ENCODE measurements at places on chromosomes 1 and 21.

- DNase-seq: no peak
These were observed 10.2 kb downstream of the OSCP1 start for GRCh38 chr1:36440044-36440443.

GRCh38 chr1:100612540-100612939 lies 74.6 kb downstream of the GPR88 start:
- no peak for DNase-seq

- DNase-seq: no peak
These were observed 125.3 kb downstream of the GREM2 start for GRCh38 chr1:240486611-240487010.

- DNase-seq: no peak
These were observed 8.9 kb upstream of the ITLN2 start for GRCh38 chr1:160963521-160963920.

DNA sequence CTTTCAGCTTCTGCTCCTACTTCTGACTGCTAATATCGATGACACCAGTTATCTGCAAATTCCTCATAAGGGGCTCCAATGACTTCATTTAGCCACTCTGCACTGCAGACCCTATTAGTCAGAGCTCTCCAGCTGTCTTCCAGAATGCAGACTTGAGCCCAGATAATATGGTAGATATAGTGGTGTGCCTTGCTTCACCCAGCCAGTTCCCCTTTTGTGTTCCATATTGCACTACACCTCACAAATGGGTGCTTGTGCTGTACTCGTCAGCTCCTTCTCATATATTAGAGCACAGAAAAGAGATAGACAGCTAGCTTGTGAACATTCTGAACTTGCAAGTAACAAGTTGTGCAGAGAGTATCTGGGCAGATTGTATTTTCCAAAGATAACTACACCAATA lies 23.7 kb upstream of the COG2 start:
- DNase-seq: no peak

DNA sequence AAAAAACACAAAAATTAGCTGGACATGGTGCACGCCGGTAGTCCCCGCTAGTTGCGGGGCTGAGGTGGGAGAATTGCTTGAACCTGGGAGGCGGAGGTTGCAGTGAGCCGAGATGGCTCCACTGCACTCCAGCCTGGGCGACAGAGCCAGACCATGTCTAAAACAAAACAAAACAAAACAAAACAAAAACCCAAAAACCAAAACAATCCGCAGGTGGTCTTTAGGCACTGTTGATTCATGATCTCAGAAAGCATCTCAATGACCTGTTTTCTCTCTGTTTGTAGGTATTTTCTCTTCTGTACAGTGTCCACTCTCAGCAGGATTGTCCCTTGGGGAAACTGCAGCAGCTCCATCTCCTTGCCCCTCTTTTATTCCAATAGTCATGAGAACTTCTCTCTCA lies 74.9 kb upstream of the ADGRL2 start:
- DNase-seq: no peak

DNA sequence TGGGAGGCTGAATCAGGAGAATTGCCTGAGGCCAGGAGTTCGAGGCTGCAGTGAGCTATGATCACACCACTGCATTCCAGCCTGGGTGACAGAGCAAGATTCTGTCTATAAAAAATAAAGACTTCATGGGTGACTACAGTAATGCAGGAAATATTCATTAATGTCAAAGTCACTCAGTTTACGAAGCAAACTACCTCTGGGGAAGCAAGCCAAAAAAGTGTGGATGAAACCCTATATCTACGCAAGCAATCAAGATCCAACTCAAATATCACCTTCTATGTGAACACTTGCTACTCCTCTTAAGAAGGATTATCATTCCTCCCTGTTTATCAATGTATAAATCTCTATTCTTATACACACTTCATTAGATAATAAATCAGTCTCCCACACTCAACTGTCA lies 434.8 kb downstream of the SETD4 start:
- no peak for DNase-seq

GRCh38 chr1:3352299-3352951 lies 102.0 kb upstream of the ARHGEF16 start:
- no peak for DNase-seq

- no peak for DNase-seq
These were observed 30.6 kb downstream of the FAF1 start for GRCh38 chr1:50929376-50929958.

DNA sequence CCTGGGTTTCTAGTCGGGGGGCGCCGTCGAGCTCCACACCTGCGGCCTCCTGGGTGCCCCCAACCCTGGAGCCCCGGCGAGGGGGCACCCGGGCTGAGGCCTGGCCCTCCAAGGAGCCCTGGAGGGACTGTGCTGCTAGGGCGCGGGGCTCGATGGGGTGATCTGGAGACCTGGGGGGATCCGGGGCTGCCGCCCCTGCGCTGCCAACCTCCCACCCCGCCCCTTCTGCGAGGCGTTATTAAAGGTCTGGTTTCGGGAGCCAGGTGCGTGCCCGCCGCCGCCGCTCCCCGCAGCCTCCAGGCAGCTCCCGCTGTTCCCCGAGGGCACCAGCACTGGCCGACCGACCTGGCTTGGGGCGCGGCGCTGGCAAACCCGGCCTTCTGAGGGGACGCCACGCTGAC lies 746 bp upstream of the POFUT2 start:
- no peak for DNase-seq

DNA sequence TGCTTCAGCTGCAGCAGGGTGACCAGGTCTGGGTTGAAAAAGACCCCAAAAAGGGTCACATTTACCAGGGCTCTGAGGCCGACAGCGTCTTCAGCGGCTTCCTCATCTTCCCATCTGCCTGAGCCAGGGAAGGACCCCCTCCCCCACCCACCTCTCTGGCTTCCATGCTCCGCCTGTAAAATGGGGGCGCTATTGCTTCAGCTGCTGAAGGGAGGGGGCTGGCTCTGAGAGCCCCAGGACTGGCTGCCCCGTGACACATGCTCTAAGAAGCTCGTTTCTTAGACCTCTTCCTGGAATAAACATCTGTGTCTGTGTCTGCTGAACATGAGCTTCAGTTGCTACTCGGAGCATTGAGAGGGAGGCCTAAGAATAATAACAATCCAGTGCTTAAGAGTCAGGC lies 2.9 kb downstream of the C1QA start:
- DNase-seq: no peak

- DNase-seq: no peak
These were observed 411.7 kb downstream of the PTPRU start for GRCh38 chr1:29648026-29648425.

DNA sequence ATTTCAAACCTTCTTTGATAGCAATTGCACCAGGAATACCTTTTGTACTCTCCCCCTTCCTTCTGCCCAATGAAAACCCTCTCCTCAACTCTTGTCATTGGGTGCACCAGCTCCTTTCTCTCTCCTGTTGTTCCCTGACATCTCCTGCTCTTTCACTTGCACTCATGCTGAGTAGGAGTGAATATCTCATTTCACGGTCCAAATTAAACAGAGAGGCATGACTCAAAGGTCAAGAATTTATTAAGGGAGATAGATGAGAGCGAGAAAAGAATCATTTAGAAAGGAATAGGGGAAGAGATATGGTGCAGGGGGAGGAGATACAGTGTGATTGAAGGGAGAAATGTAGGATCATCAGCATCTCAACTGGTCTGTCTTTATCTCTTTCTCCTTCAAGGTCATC lies 22.1 kb downstream of the AIM2 start:
- DNase-seq: no peak

GRCh38 chr21:41571938-41572510 lies 64.1 kb upstream of the TMPRSS2 start:
- DNase-seq: no peak

All from CD4-positive, alpha-beta T cell treated with Interleukin-1 beta for 1 hour (primary cell).